ENCODE measurements at places on chromosomes 1 and 21.

- peak; percentile 23 for DNase-seq
These were observed 57.9 kb downstream of the FHAD1 start for GRCh38 chr1:15304708-15305467.

GRCh38 chr1:225097175-225097574 is 167.7 kb downstream of the DNAH14 start:
- DNase-seq: no peak

DNA sequence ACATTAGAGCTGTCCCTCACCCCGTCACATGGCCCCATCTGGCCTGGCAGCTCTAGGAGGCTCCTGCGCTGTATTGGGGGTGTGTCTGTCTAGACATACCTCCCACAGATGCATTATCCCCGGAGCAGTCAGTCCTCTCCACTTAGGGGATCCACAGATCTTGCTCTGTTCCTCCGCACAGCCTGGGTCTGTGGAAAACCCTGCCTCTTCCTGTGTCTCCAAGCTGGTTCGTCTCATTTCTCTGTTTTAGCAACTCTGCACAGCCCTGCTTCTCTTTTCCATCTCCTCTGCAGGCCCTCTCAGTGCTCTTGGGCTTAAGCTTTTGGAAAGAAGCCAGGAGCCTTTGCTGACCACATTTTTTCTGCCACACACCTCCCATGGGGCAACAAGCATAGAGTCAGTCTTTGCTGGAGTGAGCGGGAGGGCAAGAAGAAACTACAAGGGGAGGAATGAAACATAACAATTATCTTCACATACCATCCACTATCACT is 241.5 kb downstream of the FOXD2 start:
- no peak for DNase-seq

DNA sequence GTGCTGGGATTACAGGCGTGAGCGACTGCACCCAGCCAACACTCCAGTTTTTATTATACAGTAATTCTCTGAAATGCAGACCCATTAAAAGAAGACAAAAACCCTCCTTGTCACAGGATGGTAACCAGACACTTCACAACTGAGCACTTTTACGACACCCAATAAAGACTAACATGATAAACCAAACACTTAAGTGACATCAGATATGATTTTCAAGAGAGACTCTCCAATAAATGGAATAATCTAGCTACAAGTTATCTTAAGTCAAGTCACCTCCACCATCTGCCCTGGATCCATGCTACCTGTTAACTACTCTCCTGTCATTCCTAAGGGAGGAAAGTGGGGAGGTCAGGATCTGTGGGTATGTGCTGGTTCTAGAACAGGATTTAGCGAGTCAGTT is 5.6 kb downstream of the GNG12 start:
- no peak for DNase-seq

GRCh38 chr1:230085178-230085515 is 18.1 kb downstream of the GALNT2 start:
- no peak for DNase-seq

GRCh38 chr1:51418384-51418959 is 88.1 kb upstream of the TTC39A start:
- no peak for DNase-seq

- DNase-seq: no peak
These were observed 30.5 kb downstream of the CASZ1 start for GRCh38 chr1:10765734-10766478.

DNA sequence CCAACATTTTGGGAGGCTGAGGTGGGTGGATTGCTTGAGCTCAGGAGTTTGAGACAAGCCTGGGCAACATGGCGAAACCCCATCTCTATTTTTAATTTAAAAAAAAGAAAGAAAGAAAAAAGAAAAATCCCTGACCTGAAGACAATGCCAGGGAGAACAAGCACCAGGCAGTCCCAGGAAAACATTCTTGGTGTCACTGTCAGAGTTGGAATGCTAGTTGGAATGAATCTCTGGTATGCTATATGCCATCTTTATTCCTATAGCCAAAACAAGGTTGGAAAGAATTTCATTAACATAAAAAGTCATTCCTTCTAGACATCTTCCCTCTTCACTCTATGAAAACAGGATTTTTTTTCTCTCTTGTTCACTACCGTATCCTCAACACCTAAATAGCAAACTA is 2.8 kb downstream of the DNAJC8 start:
- DNase-seq: no peak

DNA sequence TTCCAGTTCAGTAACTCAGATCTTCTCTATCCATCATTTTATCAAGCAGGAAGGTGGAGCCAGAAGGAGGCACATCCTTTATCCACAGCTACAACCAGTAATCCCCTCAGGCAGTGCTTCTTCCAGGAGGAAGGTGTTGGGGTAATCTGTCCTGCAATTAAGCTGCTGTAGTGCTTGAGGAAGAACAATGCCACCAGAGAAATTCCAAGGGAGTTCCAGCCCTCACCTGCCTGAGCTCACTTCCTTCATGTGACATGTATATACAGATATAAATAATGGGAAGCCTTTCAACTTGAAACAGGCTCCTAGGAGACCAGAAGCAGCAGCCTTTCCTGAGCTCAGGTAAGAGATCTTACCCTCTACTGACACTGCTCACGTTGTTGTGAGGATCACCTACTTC is 2.2 kb upstream of the IL20 start:
- no peak for DNase-seq

GRCh38 chr1:27966402-27967105 is 6.8 kb downstream of the XKR8 start:
- DNase-seq: no peak

DNA sequence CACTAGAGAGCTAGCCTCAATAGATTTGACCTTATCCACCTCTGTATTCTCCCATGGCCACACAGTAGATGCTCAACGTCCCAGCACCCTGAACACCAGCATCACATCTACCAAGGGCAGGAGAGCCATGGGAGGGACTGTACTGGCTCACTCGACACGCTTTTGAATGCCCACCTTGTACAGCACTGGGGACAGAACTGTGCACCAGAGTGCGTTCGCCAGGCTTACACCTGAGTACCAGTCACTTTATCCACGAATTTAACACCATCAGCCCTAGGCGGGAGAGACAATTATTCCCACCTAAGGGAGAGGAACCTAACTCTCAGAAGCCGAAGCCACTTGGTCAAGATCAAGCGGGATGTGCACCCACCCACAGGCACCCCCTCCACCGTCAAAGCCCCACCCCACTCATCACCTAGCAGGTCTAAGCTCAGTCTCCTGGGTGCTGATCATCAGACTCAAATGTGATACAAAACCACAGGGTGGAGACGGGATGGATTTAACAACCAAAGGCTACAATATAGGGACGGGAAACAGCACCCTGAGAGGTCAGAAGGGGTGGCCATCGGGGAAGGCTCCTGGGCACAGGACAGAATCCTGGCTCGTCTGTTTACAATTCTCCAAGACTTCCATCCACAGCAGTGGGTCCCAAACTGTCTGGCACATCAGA is 110.5 kb downstream of the GLIS1 start:
- no peak for DNase-seq

GRCh38 chr21:36703626-36704280 is 4.8 kb downstream of the SIM2 start:
- no peak for DNase-seq

GRCh38 chr1:222994511-222995235 is 148.4 kb downstream of the TLR5 start:
- DNase-seq: no peak

DNA sequence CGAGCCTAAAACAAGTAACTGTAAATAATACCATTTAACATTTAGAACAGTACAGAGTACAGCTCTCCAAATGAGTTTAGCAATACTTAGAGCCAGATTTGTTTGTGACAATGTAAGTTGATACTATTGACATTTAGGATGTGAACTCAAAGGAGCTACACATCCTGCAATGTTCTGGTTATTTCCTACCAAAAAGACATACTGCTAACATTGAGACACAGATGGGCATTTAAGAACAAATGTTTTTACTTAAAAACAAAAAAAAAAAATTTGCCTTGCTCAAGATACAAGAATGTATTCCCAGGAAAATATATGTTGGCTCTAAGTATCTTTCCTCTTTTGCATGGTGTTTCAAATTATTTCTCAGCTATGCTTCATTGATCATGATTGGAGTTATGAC is 1464.8 kb upstream of the PRMT6 start:
- no peak for DNase-seq

GRCh38 chr1:231734417-231734816 is 107.8 kb downstream of the DISC1 start:
- no peak for DNase-seq

DNA sequence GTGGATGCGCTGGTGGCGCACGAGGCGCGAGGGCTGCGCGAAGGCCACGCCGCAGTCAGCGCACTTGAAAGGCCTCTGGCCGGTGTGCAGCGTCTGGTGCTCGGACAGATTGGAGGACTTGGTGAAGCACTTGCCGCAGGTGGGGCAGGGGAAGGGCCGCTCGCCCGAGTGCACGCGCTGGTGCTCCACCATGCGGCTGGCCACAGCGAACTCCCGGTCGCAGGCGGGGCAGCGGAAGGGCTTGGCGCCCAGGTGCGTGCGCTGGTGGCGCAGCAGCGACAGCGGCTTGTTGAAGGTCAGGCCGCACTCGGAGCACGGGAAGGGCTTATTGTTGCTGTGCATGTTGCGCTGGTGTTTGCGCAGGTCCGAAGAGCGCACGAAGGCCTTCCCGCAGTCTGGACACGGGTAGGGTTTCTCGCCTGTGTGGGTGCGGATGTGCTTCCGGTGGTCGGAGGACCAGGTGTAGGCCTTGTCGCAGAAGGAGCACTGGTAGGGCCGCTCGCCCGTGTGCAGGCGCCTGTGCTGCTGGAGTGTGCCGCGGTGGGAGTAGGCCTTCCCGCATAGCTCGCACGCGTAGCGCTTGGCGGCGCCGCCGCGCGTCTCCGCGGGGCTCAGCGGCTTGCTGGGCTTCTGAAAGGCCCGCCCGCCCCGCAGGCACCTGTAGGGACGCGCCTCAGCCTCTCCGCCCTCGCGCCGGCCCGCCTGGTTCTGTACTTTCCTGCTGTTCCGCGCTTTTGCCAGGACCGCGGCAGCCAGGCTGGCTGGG is 4.7 kb downstream of the ZNF648 start:
- DNase-seq: no peak

DNA sequence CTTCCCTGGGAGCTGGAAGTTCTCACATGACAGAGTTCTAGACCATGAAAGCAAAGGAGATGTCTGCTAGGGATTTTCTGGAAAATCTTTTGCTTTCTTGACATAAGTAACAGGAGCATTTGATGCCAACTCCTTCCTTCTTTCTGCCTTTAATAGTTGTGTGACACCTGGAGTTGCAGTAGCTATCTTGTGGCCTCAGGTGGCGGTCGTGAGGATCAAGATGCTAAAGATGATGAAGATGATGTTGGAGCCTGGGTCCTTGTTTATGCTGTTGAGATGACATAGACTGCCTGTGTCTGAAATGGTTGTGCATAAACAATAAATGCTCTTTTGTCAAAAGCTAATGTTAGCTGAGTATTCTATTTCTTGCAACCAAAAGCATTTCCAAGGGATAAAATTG is 32.7 kb upstream of the KIRREL1 start:
- DNase-seq: no peak

- DNase-seq: no peak
These were observed 7.9 kb downstream of the MYBPHL start for GRCh38 chr1:109298666-109299557.

DNA sequence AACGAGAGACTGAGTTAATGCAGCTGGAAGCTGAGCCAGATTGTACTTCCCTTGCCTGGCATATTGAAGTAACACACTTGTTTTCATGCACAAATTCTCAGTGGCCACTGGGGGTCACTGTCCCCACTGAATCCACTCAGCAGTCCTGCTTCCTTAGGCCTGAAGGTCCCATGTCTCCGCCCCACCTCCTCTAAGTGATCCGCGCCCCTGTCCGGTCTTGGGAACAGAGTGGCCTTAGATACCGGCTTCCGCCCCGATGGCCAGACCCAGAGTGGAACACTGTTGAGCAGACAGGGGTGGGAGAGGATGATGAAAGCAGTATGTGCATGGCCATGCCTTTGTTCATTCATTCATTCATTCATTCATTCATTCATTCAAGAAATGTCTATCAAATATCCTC is 34.8 kb downstream of the CHAF1B start:
- no peak for DNase-seq

GRCh38 chr1:40948741-40949443 is 30.6 kb upstream of the CTPS1 start:
- DNase-seq: peak; percentile 10

DNA sequence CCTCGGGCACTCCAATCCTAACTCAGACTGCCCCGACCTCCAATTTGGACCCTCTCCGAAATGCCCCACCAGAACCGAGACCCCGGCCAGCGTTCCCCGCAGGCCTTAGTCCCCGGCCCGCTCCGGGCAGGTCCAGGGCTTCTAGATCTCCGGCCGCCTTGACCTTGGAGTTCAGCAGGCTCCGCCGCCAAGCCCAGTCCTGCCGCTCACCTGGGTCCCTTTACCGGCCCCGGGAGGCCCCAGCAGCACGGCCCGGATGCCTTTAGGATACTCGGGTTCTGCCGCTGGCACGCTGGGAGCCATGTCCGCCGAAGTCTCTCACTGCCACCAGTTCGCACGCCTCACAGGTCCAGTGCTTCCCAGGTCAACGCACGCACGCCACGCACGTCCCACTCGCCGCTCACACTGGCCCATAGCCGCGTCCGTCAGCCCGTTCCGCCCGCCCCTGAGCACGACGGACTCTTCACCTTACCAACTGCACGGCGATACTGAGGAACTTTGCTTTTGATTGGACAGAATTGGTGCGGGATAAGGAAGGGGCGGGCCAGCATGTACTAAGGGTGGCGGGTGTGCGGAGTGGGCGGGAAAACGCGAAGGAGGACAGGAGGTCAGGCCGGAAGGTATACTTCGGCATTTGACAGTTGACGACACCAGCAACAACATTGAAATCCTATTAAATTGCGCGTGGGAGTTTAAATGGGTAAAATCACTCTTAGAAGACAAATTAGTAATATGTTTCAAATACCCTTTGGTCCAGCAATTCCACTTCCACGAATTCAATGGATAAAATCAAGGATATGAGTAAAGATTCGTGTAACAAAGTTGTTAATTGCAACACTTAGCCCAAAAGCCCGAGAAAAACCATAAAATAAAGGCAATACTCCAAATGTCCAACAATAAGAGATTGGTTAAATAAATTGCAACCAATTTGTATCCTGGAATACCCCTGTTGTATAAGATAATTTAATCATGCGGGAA is at the start of gene AK2:
Gene AK2 (minus strand): TSS at position 358 of the 978 bp plus-strand sequence. CDS start 55 bp downstream, at position 303.
- DNase-seq: peak; percentile 75

GRCh38 chr1:188551176-188551575 is 1722.4 kb downstream of the PLA2G4A start:
- no peak for DNase-seq

DNA sequence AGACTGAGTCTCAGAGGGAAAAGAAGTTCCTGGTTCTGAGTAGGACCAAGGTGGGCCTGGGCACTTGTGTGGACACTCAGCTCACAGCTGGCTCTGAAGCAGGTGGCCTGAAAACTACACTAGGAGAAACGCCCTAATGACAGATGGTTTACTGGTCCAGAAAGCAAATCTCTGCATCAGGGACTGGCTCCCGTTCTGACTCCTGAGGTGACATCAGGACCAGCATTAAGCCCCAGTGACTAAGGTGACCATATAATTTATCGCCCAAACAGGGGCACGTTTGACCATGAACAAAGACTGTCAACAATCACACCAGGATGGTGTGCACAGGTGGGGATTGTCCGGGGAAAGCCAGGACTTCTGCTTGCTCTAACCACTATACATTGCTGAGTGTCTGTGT is 12.2 kb upstream of the CD34 start:
- no peak for DNase-seq

GRCh38 chr1:171715813-171716251 is 26.0 kb downstream of the VAMP4 start:
- no peak for DNase-seq

GRCh38 chr1:212229654-212230053 is 55.6 kb upstream of the PPP2R5A start:
- DNase-seq: no peak

- no peak for DNase-seq
These were observed 184.5 kb downstream of the KAZN start for GRCh38 chr1:14782741-14783591.

- no peak for DNase-seq
These were observed 61.0 kb downstream of the TIAM1 start for GRCh38 chr21:31283025-31283424.
